Upper lobe of left lung (tissue), 6 donors: ENCODE measurements at places on chromosomes 4 and X.
A peak's percentile ranks its signal among the peaks of the same experiment; 100 is the strongest.

DNA sequence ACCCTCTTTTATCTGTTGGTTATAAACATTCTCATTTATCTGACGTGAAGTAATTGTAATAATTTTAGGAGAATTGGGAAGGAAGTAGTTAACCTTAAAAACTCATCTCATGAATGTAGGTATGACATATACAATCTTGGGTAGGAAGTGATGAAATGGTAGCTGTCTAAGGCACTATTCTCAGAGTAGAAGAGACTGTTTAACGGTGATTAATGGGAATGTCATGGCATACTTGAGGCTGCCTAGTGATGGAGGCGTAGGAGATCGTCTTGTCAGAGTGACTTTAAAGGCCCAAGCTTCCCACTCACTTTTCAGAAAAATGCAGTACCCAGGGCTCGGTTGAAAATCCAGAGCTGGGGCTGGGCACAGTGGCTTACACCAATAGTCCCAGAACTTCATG, 19.4 kb upstream of the AGA start:
- DNase-seq: no peak

GRCh38 chr4:146267826-146268225, 53.5 kb downstream of the REELD1 start:
- no peak for DNase-seq

GRCh38 chrX:10974920-10975319, 136.2 kb upstream of the HCCS start:
- DNase-seq: no peak

- no peak for DNase-seq
Measured at GRCh38 chr4:159002950-159003349, 99.9 kb upstream of the RAPGEF2 start.

DNA sequence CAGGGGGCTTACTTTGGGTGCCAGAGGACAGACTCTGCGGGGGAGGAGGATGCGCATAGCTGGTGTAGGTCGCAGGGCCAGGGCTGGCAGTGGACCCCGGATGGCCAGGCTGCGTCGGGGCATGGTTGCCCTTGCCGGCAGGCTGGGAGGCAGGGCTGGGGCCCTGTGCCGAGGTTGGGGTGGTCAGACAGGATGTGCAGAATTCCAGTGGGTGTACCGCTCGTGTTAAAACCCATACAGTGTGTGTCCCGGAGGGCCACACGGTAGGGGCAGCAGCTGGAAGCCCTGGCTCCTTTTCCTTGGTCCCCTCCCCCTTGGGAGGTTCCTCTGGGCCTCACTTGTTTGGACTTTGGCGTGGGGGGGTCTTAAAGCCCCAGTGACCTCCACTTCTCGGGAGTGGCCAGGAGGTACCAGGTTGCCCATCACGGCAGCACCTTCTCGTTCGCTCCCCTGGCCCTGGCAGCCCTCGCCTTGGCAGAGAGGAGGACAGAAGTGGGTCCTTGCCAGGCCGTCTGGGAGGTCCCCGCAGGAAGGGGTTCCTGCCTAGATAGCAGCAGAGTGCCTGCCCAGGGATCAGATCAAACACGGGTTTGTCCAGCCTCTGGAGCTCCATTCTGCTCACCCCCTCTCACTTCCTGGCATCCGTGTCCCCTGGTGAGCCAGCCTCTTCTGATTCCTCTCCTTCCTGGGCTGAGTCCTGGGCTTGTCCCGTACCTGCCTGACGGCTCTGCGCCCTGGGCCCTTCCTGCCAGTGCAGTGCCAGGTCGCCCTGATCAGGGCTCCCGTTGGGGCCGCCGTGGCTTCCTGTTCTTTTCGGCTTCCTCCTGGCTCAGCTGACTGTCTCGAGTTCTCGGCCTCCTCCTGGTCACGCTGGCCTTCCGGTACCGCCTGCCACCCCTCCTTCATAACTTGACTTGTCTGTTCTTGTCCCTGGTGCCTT, 56.7 kb upstream of the HGFAC start:
- DNase-seq: peak; percentile 83

DNA sequence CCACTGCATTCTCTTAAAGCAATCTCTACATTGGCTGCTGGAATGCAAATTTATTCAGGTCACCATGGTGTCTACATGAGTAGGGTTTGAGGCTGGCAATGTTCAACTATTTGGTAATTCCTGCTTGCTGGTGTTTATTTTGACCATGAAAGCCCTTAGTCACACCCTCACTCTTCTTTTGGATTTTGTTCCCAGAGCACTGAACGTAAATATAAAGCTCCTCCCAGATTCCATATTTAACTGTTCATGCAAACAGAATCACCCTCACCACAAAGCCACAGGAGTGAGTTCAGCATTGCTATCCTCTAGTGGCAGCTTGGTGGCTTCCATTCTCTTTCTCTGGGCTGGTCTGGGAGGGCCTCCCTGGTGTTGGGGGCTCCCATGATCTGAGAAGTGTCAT, 82.8 kb downstream of the LNX1 start:
- no peak for DNase-seq

DNA sequence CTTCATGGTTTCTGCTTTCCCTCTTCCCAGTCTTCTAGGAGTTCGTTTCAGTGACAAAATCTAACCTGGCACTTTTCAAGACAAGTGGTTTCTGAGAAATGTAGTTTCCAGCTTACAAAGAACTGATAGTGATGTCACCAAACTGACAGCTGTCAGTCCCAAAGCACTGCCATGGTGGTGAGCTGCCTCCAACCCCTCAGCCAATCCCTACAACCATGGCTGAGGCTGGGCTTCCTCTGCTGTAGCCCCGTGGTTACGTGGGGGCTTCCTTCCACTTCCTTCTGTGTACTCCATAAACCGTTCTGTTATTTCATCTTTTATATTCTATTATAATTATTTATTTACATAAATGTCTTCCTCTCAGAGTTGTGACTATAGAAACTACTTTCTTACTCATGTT, 198.6 kb upstream of the AGA start:
- no peak for DNase-seq

DNA sequence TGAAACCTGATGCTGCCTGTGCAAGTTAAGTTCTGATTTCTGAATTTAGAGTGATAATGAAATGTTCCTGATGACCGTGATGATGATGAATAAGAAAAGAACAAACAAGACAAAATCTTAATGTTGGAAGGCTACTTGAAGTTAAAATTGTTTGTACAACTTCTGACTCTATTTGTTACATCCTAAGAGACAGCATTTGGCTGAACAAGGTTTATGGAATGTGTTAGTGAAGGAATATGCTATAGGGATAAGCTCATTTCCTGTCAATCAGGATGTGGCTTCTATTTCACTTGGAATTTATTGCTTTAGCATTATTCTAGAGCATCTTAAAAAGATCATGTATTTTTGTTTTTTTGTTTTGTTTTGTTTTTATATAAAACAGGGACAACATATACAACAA, 267.5 kb downstream of the FAT4 start:
- DNase-seq: no peak

DNA sequence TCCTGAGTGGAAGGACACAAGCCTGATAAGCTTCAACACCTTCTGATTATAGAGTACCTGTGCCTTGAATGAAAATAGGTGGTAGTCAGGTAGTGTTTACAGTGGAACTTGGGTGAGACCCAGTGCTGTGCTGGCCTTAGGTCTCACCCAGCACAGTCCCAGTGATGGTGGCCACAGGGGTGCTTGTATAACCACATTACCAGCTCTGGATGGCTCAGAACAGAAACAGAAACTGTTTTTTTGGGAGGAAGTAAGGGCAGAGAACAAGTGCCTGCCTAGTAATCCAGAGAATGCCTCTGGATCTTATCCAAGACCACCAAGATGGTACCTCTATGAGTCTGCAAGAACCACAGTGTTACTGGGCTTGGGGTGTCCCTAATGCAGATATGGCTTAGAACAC, 171.5 kb upstream of the DIPK2B start:
- no peak for DNase-seq

- no peak for DNase-seq
Measured at GRCh38 chrX:153769865-153770600, 6.0 kb downstream of the PLXNB3 start.

- no peak for DNase-seq
Measured at GRCh38 chrX:13064599-13065143, 20.3 kb upstream of the FAM9C start.

GRCh38 chr4:46886711-46887110, 22.3 kb downstream of the COX7B2 start:
- DNase-seq: no peak

DNA sequence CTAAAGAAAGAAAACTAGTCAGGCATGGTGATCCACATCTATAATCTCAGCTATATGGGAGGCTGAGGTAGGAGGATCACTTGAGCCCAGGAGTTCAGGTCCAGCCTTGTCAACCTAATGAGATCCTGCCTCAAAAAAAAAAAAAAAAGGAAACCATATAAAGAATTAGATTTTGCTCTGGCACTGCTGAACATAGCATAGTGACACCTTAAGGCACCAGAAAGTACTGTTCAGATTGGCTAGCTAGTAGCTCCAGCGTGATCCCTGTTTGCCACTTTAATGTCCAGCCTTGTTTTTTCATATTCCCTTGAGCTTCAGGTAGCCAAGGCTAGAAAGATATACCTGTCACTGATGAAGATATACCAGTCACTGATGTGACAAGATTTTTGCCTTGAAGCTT, 34.1 kb downstream of the EXOC1 start:
- no peak for DNase-seq

DNA sequence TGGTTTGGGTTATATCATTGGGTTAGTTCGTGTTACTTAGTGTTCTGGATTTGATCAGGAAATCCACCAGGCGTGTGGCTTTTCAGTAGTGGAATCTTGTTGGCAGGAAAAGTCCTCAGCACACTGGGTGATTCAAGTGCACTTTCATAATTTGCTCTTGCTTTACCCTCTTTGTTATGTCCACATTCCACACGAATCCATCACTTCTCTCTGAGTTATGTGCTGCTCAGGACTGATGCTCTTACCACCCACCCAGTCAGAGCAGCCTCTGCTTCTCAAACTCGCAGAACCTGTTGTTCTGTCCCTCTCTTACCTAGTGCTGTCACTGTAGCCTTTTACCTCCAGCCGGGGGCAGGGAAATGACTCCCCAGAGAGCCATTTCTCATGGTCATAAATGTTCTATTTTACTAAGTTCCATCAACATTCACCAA, 37.2 kb upstream of the SCRG1 start:
- DNase-seq: no peak

DNA sequence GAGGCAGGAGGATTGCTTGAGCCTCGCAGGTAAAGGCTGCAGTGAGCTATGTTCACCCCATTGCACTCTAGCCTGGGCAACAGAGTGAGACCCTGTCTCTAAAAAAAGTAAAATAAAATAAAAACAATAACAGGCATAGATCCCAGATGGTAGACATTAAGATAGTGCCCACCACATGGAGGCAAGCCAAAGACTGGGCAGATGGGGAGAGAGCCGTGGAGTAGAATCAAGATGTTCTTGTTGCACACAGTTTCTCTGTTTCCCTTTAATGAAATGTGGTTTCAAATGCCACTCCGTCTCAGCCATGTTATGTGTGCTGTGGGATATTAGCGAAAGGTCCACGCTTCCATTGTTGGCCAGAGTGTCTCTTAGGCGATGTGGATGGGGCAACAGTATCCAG, 63.8 kb upstream of the TBL1X start:
- DNase-seq: no peak

- no peak for DNase-seq
Measured at GRCh38 chrX:6980981-6981380, 166.5 kb upstream of the STS start.

- DNase-seq: no peak
Measured at GRCh38 chr4:69849969-69850368, 10.0 kb downstream of the SULT1E1 start.

GRCh38 chr4:53576676-53577372, 14.5 kb downstream of the LNX1 start:
- no peak for DNase-seq

GRCh38 chrX:39755143-39756032, 342.4 kb downstream of the BCOR start:
- DNase-seq: peak; percentile 87

GRCh38 chr4:151581570-151581969, 172.6 kb downstream of the FHIP1A start:
- no peak for DNase-seq

DNA sequence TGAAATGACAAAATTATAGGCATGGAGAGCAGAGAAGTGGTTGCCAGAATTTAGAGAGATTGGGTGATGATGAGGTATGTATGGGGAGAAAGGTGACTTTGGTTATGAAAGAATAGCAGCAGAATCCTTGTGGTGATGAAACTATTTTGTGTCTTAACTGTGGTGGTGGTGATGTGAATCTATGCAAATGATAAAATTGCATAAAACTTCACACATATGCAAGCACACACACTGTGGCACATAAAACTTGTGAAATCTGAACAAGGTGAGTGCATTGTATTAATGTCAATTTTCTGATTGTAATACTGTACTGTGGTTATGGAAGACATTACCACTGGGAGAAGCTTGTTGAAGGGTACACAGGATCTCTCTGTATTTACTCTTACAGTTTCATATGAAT, 91.0 kb downstream of the IL15 start:
- no peak for DNase-seq

- no peak for DNase-seq
Measured at GRCh38 chrX:19303256-19303880, 40.4 kb upstream of the PDHA1 start.

DNA sequence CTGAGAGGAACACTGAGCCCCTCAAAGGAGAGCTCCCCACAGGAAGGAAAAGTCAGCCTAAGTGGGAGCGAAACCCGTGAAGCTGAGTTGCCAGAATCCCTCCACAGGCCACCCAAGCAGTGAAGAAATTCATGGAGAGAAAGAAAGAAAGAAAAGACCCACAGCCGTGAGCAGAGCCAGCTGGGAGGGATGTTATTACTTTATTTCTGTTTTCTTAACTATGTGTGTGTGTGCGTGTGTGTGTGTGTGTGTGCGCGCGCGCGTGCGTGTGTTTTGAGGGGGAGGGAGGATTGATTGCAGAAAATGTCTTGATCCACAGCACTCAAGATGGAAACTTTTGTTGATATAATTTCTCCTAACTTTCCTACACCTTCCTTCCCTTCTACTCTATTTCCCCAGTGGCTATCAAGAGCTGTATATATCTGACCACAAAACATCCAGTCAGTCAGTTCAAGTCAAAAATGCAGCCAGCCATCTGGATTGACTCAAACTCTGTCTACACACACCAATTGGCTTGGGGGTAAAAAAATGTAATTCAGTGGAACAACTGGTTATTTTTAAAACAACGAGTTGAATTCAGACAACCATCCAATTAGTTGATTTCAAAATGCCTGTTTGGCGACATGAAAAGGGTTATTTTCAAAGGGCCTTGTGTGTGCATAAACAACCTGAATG, 13.8 kb upstream of the GPC3 start:
- no peak for DNase-seq
